ENCODE measurements at places on chromosomes 6 and 20.

DNA sequence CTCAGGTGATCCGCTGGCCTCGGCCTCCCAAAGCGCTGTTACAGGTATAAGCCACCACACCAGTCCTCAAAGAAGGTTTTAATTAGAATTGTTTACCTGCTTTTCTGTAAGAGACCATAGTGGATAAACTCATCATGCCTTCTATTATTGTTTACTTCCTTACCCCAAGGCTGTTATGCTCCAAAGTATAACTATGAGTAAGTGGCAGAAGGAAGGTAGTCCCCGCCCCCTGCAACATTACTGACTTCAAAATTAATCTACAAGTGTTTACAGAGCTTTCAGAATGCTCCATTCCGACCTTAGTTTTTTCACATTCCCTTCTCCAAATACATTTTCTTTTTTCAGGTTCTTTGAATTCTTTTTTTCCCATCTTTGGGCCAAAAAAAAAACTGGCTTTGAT, 480.5 kb upstream of the NOX3 start:
- no peak for DNase-seq

DNA sequence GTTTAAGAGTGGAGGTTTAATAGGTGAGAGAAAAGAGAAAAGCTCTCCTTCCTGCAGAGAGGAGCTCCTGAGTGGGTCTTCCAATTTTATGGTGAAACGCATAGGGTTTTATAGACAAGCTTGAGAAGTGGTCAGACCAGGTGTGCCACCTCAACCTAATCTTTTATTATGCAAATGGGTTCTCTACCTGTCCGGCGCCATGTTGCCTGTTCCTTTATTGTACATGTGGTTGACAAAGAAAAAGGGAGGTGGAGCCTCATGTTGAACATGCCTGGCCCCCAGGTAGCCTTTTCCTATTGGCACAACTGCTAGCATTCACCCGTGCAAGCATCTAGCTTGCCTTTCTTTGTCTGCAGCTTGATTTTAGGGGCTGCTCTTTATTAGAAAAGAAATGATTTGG, 115.9 kb upstream of the F13A1 start:
- no peak for DNase-seq

DNA sequence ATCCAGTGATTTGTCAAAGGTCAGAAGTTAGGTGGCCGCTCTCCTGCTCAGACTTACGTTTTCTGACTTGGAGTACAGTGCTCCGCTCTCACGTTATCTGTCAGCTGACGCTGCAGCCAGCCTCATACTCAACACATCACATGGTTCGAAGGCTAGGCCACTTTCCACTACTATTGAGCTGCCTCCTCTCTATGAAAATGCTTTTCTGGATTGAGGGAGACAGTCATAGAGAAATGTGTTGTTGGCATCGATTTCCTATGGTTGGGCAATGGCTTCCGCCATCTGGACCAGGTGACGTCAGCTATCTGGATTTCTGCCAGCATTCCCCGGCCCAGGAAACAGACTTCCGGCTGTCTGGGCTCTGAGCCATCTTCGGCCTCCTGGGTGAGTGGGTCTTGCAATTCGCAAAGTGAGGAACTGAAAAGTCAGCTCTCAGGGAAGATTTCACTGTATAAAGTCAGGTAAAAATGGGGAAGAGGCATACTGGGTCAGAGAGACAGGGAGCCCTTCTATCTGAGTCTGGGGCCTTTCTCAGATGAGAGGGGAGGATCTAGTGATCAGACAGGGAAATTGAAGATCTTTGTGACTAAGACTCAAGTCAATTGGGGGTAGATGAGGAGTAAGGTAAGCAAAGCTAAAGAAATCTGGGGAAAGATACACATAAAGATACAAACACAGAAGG, 37.5 kb upstream of the IER3 start:
- no peak for DNase-seq

GRCh38 chr6:15299430-15300131, 53.7 kb downstream of the JARID2 start:
- DNase-seq, result no peak

GRCh38 chr6:25472306-25472705, 179.7 kb upstream of the SCGN start:
- DNase-seq, result no peak

GRCh38 chr20:57288651-57289277, 22.3 kb upstream of the BMP7 start:
- no peak for DNase-seq

DNA sequence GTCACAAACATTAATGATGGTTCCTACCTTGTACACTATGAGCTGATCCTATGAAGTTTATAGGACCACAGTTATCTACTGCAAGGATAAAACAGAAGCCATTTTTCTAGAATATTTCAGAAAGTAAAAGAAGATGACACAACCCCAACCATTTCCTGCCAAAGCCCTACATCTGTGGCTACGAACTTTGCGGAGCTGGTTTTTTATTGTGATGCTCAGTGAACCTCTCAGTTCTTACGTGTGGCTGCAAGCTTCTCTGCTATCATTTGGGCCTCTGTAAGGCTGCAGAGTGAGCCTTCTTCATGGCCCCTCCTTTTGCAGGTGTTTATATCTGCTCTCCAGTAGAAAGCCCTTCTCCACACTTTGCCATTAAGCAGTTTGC, 17.8 kb upstream of the TAGAP start:
- DNase-seq, result no peak

GRCh38 chr6:142861711-142862110, 83.3 kb downstream of the HIVEP2 start:
- no peak for DNase-seq

GRCh38 chr20:26218301-26218700, 521.6 kb upstream of the ZNF337 start:
- no peak for DNase-seq

- DNase-seq, result no peak
Observed at GRCh38 chr6:38676974-38677544, 25.9 kb downstream of the GLO1 start.

- no peak for DNase-seq
Observed at GRCh38 chr20:49424536-49424935, 57.9 kb downstream of the KCNB1 start.

GRCh38 chr6:86152546-86152945, 509.9 kb upstream of the SYNCRIP start:
- DNase-seq, result no peak

GRCh38 chr6:45129051-45129450, 199.1 kb upstream of the RUNX2 start:
- no peak for DNase-seq

DNA sequence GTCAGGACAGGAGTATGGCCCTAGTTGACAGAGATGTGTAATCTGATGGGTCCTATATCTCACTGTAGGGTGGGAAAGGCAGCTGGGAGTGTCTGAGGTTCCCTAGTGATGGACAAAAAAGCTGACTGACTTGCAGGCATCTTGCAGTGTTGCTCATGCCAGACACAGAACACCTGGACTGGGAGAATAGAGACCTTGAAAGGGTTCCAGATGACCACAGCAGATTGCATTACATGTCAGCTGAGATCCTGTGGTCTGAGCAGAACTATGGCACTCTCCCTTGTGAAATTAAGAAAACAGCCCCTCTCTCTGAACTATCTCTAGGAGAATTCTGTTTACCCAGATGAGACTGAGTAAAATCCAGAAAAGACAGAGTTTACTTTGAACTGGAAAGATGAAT, 212.6 kb upstream of the MAN1A1 start:
- DNase-seq, result no peak

DNA sequence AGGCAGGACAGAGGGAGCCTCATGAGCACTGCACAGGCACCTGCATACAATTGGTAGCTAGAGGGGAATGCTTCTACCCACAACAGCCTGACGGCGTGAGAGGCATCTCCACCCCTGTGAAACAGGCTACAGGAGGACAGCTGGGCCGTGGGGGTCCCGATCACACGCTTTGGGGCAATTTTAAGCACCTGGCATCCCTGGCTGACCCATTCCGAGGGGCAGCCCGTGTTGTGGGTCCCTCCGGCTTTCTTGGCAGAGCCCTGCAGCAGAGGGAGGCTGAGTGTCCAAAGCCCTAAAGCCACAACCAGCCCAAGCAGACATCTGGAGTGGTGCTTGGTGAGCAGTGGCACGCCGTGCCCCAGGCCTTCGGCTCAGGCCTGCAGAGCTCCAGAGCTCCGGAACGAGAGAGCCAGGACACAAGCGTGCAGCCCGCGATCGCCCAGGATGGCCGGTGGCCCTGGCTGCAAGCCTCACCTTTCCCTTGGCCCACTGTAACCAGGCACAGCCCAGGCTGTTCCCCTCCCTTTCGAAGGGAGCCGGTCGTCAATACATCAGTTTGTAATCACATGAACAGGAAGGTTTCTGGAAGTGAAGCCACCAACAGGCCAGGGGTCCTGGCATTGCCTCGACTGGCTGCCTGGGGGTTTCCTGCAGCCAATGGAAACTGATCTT, 81.4 kb downstream of the DLL1 start:
- no peak for DNase-seq

DNA sequence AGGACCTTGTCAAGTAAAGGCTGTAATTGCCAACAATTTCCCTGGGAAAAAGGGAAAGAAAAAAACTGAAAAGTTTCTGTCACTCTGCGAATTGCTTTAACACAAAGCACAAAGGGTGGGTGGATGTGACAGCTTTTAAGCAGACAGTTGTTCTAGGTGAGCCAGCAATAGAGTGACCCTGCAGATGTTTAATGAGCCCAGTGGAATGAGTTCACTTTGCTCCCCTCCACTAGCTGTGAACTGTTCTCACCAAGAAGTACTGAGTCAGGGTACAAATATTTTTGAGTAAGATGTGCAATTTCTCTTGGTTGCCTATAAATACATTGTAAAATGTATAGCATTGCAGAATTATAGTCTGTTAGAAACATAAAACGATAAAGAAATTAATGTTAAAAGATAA, 26.2 kb upstream of the LRRC1 start:
- DNase-seq, result no peak

DNA sequence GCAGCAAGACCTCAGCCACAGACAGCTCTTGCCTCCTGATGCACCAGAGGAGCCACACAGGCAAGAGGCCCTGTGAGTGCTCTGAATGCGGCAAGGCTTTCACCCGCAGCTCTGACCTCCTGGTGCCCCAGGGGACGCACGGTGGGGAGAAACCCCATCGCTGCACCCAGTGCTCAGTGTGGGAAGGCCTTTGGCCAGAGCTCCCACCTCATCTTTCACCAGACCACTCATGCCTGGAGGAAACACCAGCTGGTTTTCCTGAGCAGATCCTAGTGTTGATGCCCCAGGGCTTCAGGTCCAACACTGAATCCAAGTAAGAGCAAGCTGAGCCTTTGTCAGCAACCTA, 37.0 kb upstream of the XRN2 start:
- no peak for DNase-seq

DNA sequence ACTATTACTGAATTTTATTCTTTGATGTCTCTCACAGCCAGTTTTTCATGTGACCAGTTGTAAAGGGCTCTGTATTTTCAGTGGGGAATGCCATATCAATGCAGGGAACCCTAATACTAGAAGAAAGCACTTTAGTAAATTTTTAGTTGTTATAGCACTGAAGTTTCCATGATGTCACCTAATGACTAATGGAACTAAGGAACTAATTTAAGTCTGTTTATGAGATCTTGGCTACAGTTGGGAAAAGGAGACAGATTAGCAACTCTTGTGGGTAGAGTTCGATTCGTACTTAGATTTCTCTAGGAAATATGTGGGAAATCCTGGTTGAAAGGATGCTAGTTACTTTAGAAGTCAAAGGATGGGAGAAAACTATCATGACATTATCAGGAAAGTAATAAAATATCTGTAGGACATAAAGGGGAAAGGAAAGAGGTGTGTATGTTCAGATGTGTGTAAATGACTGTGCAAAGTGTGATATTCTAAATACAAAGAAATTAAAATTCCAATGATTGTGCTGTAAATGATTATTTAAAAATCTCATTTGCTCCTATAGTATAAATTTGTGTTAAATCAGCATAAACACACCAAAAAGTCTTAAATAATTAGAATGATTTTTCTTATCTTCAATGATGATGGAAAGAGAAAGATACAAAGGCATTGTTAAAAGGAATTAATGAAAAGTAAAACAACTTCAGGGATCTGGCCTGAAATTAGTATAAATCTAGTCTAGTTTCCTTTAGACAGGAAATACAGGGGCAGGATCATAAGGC, 103.4 kb downstream of the LRRC1 start:
- no peak for DNase-seq

GRCh38 chr6:145784683-145785082, 29.9 kb downstream of the FBXO30 start:
- no peak for DNase-seq

DNA sequence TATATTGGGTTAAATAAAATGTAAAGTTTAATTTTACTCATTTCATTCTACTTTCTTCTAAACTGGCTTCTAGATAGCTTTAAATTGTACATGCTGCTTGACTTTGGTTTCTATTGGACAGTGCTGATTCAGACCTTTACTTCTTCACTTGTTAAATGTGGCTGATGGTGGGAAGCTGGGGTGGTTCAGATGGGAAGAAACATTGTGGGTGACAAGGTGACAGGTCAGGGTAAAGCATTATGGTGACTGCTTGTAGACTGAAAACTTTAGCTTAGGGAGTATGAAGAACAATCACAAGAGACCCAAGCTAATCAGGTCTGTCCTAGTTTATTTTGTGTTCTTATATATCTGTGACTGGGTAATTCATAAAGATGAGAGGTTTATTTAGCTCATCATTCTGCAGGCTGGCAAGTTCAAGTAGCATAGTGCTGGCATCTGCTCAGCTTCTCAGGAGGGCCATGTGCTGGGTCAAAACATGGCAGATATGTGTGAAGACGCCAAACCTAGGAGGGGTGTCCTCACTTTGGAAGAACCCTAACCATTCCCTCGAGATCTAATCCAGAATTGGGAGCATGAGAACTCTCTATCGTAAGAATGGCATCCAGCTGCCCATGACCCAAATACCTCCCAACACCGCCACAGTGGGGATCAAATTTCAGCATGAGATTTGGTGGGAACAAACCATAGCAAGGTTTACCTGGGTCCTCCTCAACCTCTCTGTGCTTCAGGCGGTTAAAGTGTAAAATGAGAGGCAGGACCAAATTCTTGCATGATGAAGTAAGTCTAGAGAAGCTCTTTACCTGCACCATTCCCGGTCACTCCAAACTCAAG, 102.8 kb downstream of the FYN start:
- no peak for DNase-seq

DNA sequence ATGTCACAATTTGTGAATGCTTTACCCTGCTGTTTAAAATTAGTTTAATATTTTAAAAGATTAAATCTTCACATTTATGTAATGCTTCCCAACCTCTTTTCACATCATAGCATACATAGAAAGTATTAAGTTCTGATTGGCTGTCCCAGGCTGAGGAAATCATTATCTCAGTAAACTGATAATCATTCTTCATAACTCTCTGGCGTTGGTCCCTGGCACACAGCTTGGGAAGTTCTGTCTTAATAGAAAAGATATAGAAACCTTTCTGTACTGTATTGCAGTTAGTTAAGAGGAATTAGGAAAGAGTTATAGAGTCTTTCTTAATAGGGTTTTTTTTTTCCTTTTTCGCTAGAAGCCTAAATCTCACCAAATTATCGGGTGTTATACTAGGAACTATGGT, 85.4 kb downstream of the CBFA2T2 start:
- DNase-seq, result no peak

- no peak for DNase-seq
Observed at GRCh38 chr6:129701721-129702455, 8.1 kb downstream of the ARHGAP18 start.

GRCh38 chr20:10780901-10781300, 107.1 kb upstream of the JAG1 start:
- no peak for DNase-seq

Data from cortex of kidney (tissue), 1 donor.